Activated naive CD8-positive, alpha-beta T cell treated with anti-CD3 and anti-CD28 coated beads, Interleukin-2, amount 10 ng/mL, durations not matched to agents 7 days and 5 days (primary cell): ENCODE measurements at places on chromosomes 7 and 10. TPM values are rescaled to one million over a fixed set of nuclear protein-coding genes. Genes with fewer than 3 reads are reported as not detected.

DNA sequence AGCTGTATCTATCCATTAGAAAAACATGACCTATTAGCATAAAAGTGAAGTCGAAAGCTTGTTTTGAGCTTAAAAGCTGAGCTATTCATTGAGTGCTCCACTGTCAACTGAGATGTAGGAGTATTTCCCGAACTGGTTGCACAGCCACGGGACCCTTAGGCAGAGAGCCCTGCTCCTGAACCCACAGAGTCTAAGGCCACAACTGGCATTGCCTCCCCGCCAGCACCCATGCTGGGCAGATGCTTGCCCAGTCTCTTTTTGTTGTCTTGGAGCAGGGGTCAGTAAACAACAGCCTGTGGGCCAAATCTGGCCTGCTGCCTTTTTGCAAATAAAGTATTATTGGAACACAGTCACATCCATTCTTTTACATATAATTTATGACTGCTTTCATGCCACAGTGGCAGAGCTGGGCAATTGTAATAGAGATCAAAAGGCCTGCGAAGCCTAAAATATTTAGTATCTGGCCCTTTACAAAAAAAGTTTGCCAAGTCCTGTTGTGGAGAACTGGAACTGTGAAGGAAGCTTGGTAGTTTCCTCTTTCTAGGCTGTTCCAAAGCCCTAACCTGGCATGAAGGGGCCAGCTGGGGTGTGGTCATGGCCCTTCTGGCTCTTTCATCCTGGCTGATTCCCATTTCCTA, 58.4 kb upstream of the WAPL start:
- no peaks in the 10 kb centered on the region for H3K36me3 ChIP-seq
- H3K27ac ChIP-seq, result no peak overlapping the region
- no peak for DNase-seq

DNA sequence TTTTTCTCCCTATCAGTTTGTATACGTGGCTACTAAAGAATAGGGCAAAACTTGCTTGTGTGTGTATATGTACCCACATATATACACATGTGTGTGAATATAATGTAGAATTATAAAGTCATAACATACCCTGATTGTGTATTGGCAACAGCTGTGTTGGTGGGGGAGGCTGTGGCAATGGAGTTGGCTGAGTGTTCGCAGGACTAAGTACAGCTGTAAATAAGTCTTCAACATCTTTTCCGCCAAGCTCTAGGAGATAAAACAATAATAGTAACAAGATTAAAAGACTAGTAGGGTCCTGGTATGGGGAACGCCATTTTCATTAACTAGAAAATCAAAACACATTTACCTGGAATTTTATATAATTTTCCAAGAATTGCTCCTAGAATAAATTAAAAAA, 168.4 kb downstream of the GALNT11 start:
- H3K36me3 ChIP-seq, result peaks cover 49% of the 10 kb centered on the region
- H3K27ac ChIP-seq, result no peak overlapping the region
- peaks cover 8% of the 10 kb centered on the region for H3K4me1 ChIP-seq
- no peaks in the 10 kb centered on the region for H3K27me3 ChIP-seq
- H3K4me3 ChIP-seq, result no peak overlapping the region
- no peak for DNase-seq

DNA sequence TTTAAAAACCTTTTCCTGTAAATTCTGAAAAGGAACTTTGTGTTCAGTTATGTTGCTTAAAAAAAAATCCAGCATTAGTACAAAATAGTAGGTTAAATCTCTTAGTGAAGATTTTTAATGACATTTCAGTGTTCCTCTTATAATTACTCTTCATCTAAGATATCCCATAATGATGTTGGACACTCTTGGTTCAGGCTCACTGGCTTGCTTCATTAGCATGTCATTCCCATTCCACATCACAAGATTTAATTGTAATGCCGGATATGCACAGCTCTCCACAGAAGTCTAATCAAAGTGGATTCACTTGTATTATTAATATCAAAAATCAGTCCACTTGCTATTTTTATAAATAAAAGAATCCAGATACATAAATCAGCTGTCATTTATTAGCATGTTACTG, 180.0 kb upstream of the MDFIC start:
- no peak overlapping the region for H3K27ac ChIP-seq
- H3K36me3 ChIP-seq, result no peaks in the 10 kb centered on the region
- no peak for DNase-seq
- H3K27me3 ChIP-seq, result no peaks in the 10 kb centered on the region

The ITGA8 gene
- total RNA-seq, result not detected

The EPDR1 gene
- 0.26 TPM for total RNA-seq
